ENCODE measurements at places on chromosomes 3 and 15. TPM values are rescaled to one million over a fixed set of nuclear protein-coding genes. Genes with fewer than 3 reads are reported as not detected.

DNA sequence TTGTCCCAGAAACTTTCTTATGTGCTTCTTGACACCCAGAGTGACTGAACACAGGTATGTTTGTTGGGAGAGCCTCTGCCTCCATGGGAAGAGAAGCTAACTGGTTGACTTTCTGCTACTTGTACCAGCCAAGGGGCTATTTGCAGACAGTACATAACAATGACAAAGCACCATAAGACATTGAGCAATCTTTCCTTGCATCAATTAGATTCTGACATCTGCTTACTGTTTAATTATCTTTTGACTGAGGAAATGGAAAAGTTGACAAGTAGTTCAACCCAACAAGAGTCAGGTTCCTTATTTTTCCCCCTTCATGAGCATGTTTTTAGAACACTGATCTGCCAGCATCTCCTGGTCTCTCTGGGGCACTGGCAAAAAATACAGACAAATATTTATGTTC lies 157.7 kb downstream of the RPLP1 start:
- no peak overlapping the region for H3K4me3 ChIP-seq
- H3K27me3 ChIP-seq: peaks cover 5% of the 10 kb centered on the region
- peaks cover 12% of the 10 kb centered on the region for H3K4me1 ChIP-seq
- H3K27ac ChIP-seq: no peak overlapping the region

- H3K4me1 ChIP-seq: no peaks in the 10 kb centered on the region
- no peak for DNase-seq
- no peaks in the 10 kb centered on the region for H3K36me3 ChIP-seq
- no peaks in the 10 kb centered on the region for H3K27me3 ChIP-seq
- no peak overlapping the region for H3K27ac ChIP-seq
Measured at GRCh38 chr3:29440413-29441305, 159.8 kb downstream of the RBMS3 start.

DNA sequence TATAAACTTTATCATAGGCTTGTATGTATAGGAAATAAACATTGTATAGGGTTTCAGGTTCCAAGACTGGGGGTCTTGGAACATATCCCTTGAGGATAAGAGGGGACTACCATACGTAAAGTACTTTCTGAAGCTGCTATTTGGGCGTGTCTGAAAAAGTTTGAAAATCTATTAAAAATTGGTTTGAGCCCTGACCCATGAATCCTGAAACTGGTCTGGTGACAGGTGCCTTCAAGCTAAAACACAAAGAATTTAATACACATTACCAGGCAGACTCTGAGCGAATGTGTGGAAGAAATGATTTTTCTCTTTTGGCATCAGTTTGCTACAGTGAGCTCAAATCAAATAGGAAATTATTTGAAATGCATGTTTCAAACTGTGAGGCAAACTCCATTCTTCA lies 16.3 kb downstream of the TF start:
- H3K4me1 ChIP-seq: no peaks in the 10 kb centered on the region
- DNase-seq: no peak
- no peak overlapping the region for H3K27ac ChIP-seq
- no peak overlapping the region for H3K4me3 ChIP-seq

DNA sequence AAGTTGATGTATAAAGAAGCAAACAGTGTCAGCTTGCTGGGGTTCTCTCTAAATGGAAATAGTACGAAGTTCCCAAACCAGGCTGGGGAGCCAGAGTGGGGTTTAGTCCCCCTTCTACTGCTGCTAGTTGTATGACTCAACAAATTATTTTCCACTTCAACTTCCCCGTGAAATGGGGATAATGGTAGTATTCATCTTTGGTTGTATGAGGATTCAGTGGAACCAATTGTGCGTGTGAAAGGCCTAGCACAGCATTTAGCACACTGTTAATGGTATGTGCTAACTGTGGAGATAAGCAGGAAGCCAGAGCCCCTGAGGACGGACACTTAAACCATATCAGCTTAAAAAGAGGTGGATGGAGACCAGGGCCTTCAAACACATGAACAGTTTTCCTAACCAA lies 4.2 kb downstream of the SORD start:
- H3K27me3 ChIP-seq: no peaks in the 10 kb centered on the region
- H3K4me1 ChIP-seq: peaks cover 12% of the 10 kb centered on the region
- no peak for DNase-seq

DNA sequence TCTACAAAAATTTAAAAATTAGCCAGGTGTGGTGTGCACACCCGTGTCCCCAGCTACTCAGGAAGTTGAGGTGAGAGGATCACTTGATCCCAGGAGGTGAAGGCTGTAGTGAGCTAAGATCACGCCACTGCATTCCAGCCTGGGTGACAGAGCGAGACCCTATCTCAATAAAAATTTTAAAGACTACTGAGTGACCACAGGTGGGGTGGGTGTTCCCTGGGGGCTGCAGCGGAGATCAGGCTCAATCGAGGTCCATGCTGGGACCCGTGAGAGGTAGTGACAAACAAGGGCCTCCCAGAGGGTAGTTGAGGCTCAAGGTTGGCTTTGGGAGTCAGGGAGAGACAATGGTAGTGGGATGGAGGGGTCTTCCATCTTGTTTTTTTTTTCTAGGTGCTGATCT lies 38.9 kb upstream of the LIMD1 start:
- H3K27ac ChIP-seq: no peak overlapping the region
- DNase-seq: no peak
- H3K27me3 ChIP-seq: peaks cover 10% of the 10 kb centered on the region

Gene HCLS1
- 394 TPM for polyA plus RNA-seq

Gene OR5H6
- not detected for polyA plus RNA-seq
